ENCODE measurements at places on chromosomes 2 and 18.

GRCh38 chr2:8094526-8094925 is 587.3 kb upstream of the ID2 start:
- DNase-seq: no peak

DNA sequence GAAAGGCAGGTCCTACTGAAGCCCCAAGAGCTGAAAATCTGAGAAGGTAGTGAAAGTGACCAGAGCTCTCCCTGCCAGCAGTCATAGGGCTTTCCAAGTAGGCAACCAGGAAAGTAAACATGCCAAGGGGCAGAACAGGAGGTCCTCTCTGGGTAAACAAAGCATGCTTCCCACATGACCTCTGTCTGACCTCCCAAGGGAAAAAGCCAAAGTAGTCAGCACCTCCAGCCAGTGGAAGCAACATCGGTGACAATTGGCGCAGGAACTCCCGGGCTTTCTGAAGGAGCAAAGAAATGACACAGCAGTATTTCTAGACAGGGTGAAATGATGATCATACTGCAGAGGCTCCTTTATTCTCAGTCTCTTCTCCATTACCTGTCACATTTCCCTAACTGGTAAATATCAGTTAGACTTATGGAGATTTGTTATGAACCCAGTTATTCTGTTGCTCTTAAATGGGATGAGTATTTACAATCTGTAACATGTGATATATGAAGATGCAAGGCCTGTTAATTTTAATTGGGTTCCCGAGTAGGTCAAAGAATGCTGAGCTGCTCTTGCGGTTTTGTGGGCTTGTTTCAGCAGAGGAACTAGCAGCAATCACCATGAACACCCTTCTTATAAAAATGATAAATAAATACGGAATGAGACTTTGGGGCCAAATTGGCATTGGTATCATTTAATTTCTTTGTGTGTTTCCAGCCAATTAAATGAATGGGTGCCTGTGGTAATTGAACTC is 321.0 kb downstream of the RND3 start:
- DNase-seq: no peak

- no peak for DNase-seq
These were observed 205.7 kb downstream of the VAPA start for GRCh38 chr18:10119528-10119927.

DNA sequence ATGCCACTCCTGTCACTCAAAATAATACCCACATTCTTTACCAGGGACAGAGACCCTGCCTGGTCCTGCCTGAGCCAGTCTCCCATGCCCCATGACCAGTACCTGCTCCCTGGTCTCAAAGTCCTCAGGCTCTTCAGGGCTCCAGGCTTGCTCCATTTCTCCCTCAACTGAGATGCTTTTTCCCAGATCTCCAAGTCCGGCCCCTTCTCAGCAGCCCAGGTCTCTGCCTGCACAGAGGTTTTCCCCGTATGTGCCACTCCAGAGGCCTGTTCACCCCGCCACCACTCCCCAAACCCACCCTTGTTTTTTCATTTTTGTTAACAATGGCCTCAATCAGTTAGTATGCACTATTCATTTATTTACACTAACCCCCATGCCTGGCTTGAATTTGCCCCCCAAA is 499.5 kb upstream of the MYT1L start:
- no peak for DNase-seq

- DNase-seq: no peak
These were observed 107.9 kb downstream of the MAP4K4 start for GRCh38 chr2:101805152-101806088.

- no peak for DNase-seq
These were observed 1.0 kb upstream of the B3GNT7 start for GRCh38 chr2:231394211-231395141.

DNA sequence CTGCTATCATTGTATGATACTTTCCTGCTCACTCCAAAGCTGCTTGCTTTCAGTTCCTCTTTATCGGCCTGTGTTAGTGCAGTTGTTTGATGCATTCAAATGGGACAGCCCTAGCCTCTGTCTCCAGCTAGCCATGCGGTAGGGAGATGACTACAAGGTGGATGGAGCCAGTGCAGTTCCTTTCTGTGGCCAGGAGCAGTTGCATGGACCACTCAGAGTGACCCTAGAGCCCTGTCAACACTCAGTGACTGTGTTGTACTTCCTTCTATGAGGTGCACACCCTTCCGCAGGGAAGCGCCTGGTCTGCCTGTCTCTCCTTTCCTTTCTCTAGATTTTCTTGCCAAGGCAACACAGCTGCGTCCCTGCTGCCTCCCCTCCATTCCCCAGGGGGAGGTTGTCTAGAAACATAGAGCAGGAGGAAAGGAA is 33.8 kb downstream of the KCNS3 start:
- DNase-seq: no peak

- peak; percentile 12 for DNase-seq
These were observed 439 bp upstream of the PLEKHH2 start for GRCh38 chr2:43636621-43637020.

DNA sequence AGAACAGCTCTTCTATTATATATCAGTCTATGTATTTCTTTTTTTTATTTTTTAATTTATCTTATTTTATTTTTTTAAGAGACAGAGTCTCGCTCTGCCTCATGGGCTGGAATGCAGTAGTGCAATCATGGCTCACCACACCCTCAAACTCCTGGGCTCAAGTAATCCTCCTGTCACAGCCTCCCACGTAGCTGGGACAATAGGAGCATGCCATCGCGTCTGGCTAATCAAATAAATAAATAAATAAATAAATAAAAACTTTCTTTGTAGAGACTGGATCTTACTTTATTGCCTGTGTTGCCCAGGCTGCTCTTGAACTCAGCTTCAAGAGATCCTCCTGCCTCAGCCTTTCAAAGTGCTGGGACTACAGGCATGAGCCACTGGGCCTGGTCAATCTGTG is 117.0 kb downstream of the RBMS1 start:
- DNase-seq: no peak

- no peak for DNase-seq
These were observed 593.1 kb downstream of the TMX3 start for GRCh38 chr18:68121826-68122225.

DNA sequence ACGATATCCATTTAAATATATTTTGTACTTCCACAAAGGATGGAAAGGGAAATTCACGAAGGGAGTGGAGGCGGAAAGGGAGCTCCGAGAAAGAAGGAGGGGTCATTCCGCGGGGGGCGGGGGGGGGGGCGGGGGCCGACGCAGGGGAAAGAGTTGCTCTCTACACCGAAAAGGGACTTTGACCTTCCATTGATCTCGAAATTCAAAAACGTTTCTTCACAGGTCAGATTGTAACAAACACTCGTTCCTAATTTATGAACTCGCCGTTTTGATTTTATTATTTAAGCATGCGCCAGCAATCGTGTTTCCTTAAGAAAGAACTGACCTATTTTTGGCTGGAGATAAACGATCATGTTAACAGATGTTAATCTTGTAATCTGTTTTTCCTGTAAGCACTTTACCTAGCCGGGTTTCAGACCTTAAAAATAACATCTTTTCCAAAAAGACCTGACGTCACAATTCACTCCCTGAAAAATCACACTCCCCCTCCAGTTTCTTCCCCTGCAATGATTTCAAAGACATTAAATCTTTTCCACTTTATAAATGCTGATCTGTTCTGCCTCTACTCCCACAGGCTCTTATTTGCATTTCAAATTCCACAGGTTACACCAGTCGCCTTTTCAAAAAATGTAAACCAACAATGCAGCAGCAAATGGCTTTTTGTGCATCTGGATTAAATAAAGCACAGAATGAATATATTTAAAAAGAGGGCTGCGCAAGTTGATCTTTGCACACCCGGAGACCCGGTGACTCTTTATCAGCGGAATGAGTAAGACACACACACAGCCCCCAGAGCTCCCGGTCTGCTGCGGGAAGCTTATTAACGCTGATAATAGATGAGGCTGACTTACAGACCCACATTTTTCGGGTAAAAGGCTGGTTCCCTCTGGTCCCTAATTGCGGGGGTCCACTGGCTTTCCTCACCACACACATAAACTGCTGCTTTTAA is 1.6 kb downstream of the ZNF516 start:
- no peak for DNase-seq

- no peak for DNase-seq
These were observed 29.7 kb downstream of the ZC3H6 start for GRCh38 chr2:112305132-112305531.

DNA sequence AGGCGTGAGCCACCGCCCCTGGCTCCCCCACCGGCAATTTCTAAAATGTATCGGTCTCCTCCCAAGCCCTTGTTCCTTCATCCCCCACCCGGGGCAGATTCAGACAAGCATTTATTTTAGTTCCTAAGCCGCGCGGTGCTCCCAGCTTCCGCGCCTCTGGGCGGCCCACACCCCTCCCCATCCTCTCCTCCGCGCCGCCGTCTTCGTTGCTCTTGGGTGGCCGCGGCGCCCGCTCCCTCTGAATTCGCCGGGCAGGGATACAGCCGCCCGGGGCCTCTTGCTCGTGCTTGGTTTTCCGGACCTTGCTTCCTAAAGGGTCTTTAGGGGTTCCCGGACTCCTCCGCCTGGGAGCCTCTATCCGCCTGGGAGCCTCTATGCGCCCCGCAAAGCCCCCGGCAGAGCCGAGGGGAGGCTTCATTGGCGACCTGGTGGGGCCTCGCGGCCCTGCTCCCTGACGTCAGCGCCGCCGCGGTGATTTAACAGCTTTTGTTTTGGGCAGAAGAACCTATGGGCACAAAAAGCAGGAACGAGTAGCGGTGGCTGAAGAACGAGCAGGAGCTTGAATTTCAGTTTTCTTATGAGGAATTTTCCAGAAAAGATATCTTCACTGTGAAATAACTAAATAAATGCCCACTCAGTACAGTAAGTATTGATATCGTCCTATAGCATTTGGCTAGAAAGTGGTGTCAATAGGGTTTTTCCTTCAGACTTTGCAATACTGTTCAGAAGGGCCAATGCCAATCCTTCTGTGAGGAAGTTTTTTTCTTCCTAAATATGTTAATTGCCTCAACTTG is 37.3 kb downstream of the PRKRA start:
- DNase-seq: peak; percentile 66

DNA sequence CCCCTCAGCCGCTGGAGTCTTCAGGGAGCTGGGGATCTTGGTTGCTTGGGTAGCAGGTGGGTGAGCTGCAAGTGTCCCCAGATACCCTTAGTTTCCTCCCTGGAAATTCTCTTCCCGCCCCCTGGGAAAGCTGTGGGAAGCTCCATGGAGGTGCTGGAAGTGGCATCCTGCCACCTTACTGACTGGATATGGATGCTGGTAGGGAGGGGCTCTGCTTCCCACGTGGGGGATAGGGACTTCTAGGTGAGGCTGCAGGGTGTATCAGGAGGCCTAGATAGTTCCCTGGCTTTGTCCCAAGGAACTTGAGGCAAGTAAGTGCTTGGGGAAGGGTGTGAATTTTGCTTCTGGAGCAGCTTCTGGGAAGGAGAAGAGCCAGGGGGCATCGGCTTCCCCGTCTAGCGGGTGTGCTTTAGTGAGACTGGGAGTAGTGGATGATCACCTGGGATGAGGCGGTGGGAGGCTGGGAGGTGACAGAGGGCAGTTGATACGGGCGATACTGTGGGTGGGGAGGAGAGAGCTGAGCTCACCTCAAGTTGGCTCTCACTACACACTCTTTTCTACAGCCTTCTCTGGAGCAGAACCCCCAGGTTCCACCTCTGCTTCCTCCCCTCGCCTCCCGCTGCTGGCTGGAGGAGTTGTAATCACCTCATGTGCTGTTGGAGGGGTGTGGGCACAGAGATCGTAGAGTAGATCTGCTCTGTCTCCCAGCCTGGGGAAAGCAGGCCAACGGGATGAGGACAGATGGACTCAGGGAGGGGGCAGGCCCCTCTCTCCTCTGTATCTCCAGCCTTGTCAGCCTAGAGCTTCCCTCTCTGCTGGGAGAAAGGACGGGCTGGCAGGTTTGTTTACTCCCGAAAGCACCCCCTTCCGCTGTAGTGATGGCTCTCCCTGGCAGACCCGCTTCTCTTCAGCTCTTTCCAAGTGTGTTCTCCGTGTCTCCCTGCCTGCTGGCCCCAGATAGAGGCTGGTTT is 19.8 kb downstream of the TET3 start:
- no peak for DNase-seq

GRCh38 chr2:223043164-223043941 is 8.6 kb upstream of the KCNE4 start:
- DNase-seq: no peak

DNA sequence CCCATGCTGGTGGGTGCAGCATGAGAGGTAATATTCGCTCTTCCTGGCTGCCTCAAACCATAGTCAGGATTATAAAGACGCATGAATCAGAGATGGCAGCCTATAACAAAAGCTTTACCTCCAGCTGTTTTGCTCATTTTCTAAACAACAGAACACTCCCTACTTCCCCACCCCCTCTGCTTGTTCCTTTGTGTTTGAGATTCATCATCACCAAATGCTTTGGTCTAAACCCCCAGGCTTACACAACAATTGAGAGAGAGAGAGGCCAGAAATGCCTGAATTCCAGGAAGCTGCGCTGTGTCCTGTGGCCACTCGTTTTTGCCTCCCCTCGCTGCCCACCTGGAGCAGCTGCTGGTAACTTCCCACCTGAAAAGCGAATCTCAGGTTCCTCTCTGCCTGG is 78.8 kb upstream of the CAPN13 start:
- DNase-seq: no peak

DNA sequence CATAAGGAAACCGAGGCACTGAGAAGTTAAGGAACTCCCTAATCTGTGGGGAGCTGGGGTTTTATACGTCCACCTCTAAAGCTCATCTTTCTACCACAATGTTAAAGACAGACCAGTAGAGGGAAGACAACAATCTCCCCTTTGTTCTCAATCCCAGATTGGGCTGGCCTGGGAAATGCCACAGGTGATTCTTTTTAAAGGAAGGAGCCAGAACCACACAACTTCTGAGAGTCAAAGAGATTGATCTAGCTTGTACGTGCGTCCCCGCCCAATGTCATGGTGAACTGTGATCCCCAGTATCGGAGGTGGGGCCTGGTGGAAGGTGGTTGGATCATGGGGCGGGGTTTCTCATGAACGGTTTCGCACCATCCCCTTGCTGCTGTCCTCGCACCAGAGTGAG is 81.8 kb upstream of the LCLAT1 start:
- DNase-seq: no peak

GRCh38 chr2:98975611-98976010 is 39.6 kb upstream of the CRACDL start:
- no peak for DNase-seq

DNA sequence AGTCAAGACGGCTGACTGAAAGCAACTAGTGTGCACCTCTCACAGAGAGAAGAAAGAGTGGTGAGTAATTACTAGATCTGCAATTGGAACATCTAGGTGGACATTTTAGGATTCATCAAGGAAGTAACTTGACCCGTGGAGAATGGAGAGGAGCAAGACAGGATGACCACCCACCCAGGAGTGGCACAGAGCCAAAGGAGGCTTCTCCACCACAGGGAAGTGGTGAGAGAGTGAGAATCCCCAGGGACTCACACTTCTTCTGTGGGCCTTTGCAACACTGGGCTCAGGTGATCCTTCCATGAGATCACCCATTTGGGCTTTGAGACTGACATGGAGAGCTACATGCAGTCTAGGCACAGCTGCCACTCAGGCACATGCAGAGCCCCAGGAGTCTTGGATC is 132.8 kb upstream of the GALNT5 start:
- no peak for DNase-seq

GRCh38 chr2:88212251-88212790 is 42.2 kb downstream of the THNSL2 start:
- DNase-seq: no peak

- DNase-seq: no peak
These were observed 61.6 kb downstream of the SLC25A12 start for GRCh38 chr2:171832489-171832888.

GRCh38 chr2:26587994-26588393 is 53.2 kb downstream of the CIB4 start:
- no peak for DNase-seq

All from central memory CD8-positive, alpha-beta T cell (primary cell).